ENCODE measurements at places on chromosomes 5 and 9.

DNA sequence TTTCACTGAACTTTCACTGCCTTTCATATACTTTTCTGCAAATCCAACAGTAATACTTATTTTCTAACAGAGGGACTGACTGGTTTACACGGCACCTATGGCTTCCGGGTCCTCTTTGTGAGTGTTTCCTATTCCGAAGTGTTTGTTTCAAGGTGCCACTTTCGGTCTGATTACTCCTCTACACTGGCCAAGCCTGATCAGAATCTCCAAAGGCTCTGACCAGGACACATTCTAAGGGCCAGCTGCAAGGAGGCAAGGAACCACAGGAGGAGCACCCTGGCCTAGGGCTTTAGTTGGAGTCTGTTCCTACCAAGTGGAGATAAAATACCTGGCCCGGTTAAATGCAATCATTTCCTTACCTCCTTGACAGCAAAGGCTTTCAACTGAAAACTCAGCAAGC, 132.1 kb downstream of the GLIS3 start:
- no peak for DNase-seq

GRCh38 chr5:57054671-57055070, 102.7 kb upstream of the MIER3 start:
- DNase-seq, result no peak

DNA sequence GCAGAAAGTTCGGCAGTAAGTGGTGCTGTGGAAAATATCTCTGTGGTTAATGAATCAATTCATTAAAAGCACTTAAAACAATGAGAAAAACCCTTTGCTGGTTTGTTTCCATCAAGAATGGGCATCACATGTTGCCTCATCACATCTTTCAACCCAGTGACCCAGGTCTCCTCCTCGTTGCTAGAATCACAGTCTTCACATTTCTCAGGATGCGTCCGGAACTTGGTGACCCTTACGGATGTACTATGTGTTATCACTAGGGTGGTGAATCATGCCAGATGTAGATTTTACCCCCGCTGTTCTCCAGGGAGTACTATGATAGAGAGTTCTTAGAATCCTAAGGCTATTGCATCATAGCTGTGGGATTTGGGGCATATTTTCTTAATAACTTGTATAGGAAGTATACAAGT, 217.9 kb upstream of the KLF4 start:
- no peak for DNase-seq

DNA sequence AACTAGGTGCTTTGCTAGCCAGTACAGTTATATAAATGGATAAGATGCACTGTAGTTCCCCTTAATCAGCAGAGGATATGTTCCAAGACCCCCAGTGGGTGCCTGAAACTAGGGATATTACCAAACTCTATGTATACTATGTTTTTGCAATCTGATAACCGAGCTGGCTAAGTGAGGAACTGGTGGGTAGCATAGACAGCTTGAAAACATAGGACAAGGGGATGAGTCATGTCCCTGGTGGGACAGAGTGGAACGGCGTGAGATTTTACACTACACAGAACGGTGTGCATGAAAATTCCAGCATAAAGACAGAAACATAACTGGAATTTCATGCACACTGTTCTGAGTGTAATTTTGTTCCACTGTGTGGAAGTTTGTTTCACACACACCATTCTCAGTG, 86.9 kb downstream of the BASP1 start:
- no peak for DNase-seq

DNA sequence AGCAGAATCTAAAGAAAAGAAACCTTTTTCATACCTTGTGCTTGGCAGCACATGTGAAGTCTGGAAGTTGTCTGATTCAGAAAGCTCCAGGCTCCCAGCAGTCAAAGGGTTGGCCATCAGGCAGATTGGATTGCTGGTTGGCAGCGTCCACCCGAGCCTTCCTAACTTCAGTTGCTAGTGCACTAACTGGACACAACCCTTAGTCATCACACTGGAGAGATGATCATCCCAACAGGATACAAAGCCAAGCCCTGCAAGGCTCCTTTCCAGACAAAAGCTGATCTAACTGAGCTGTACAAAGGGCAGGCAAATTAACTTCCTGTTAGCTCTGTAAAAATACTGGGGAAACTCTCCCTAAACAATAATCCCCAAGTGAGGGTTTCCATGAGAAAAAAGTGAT, 185.6 kb downstream of the SNX18 start:
- no peak for DNase-seq

- no peak for DNase-seq
Measured at GRCh38 chr5:107325866-107326265, 344.9 kb downstream of the EFNA5 start.

- DNase-seq, result no peak
Measured at GRCh38 chr9:111276431-111277128, 53.4 kb downstream of the OR2K2 start.

GRCh38 chr5:76978869-76979268, 26.0 kb downstream of the CRHBP start:
- no peak for DNase-seq

- DNase-seq, result no peak
Measured at GRCh38 chr5:108459769-108460168, 77.9 kb upstream of the FBXL17 start.

- DNase-seq, result no peak
Measured at GRCh38 chr5:14426521-14426920, 155.1 kb upstream of the OTULINL start.

DNA sequence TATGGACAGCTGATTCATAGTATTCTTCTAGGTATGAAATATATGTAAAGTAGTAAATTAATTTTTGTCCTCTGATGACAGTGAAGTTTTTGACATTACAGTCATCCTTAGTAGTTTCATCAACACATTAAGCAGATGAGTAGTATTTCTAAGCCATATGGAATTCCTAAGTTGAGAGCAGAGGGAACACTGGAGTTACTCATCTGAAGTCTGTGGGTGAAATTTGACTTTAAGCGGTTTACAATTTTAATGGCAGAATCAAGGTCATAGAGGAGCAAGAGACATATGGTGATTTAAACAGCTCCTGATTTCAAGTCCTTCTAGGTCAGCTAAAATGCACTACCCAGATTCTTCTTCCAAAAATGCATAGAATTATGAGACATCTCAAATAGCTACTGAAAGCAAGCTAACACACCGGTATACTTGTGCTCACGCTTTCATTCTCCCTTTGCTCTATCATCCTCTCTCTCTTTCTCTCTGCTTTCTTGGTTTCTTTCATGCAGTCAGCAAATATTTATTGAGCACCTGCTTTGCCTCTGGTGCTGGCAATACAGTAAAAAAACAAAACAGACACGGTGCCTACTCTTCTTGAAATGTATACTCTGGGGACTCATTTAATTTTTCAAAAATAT, 235.9 kb downstream of the FER start:
- no peak for DNase-seq

DNA sequence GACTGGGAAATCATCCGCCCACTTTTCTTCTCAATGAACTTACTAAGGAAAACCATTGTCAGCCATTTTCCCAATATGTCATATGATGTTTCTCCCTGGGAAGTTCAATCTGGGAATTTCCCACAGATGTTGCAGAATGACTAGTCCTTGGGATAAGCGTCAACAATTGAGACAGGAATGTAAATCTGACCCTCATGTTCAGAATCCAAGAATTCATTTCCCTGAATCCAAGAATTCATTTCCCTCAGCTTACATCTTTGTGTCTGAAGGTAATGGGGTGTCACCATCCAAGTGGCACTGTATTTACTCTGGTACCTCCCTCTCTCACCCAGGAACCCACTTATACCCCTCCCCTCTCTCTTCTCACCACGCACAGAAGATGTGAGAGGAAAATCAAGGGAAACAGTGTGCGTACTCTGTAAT, 7.4 kb downstream of the KLF9 start:
- no peak for DNase-seq

- DNase-seq, result no peak
Measured at GRCh38 chr9:132319421-132320110, 35.2 kb downstream of the SETX start.

GRCh38 chr9:92349771-92350739, 24.3 kb downstream of the CENPP start:
- no peak for DNase-seq

DNA sequence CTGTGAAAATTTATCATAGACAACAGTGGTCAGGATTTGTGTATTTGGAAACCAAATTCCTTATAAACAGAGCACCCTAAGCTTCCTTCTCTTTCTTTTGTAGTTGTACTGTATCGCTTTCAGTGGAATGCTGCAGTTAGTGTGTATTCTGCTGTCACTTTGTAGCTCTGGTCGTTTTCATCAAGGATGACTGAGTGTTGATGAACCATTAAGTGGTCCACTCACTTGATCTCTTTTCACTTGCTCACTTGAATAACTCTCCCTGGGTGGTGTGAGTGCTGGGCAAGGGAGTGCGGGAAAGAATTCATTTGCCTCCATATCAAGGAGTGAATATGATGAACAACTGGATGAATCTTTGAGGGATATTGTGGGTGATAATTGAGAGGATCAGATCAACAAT, 1225.7 kb upstream of the WWC1 start:
- DNase-seq, result no peak

DNA sequence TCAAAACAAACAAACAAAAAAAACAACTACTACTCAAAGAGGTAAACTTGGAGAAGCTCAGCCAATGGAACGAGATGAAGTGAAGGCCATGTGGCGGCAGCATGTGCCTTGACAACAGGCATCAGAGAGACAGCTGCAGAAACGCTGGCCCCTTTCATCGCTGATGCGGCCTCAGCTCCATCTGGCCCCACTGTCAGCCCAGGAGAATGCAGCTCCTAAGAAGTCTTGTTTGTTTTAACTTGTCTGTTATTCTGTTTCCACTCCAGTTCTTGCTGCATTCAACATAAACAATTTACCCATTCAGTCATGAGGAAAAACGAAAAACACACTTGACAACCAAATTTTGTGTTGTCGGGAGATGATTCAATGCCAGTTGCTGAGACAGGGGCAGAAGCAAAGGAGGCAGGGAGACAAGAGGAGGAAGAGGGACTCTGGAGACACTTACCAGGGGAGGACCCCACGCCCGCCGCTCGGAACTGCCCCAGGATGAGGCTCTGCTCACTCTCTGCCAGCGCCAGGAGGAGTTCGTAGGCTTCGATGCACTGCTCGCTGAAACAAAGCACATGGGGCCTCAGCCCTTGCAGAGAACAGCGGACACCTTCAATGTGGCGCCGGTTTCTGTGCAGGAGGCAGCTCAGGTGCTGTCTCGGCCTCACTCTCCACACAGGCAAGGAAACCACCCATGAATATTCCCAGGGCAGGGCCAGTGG, 91.2 kb downstream of the DCP2 start:
- no peak for DNase-seq

- no peak for DNase-seq
Measured at GRCh38 chr9:87564111-87564510, 66.4 kb downstream of the DAPK1 start.

DNA sequence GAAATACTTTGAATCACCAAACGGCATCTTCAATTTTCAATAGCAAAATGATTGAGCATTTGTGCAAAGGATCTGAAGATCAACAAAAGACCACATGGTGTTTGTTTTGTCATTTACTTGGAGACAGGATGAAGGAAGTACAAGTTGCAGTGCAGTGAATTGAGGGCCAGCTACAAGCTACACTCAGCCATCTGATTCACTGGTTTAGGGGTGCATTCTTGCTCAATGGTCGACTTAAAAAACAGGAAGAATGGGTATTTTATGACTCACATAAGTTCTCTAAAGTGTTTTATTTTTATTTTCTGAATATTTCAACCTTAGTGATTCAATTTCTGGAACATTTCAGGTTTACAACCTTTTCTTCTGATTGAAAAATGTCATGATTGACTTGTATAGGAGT, 412.1 kb upstream of the ADAMTSL1 start:
- DNase-seq, result no peak

DNA sequence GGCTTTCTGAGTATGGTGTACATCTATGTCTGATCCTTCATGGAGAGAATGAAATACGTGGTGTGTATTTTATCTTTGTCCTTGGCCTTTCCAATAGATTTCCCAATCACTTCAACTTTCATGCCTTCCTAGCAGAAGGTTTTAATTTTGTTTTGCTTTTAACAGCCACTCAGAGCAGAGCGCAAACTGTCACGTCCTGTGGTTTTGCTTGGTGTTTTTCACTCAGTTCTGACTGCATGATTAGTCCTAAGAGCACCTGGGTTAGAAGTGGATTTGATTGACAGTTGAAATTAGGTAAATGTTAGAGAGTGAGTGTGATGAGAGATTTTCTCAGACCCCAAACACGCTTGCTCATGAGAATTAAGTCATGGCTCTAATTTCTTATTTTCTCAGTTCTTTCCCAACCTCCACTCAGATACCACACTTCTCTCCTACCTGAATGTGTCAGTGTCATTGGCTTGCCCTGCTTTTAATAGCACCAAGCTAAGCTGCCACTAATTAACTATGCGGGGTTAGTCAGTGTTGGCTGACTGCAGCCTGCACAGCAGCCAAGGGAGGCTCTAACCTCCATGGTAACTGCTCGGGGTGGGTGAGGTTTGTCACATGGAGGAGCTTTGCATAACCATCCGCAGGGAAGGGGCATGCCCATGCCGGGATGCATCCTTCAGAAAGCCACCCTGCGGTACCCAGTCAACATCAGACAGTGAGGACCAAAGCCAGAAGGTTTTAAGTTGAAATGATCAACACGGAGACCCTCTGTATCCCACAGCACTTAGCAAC, 173.4 kb downstream of the NR3C1 start:
- no peak for DNase-seq

DNA sequence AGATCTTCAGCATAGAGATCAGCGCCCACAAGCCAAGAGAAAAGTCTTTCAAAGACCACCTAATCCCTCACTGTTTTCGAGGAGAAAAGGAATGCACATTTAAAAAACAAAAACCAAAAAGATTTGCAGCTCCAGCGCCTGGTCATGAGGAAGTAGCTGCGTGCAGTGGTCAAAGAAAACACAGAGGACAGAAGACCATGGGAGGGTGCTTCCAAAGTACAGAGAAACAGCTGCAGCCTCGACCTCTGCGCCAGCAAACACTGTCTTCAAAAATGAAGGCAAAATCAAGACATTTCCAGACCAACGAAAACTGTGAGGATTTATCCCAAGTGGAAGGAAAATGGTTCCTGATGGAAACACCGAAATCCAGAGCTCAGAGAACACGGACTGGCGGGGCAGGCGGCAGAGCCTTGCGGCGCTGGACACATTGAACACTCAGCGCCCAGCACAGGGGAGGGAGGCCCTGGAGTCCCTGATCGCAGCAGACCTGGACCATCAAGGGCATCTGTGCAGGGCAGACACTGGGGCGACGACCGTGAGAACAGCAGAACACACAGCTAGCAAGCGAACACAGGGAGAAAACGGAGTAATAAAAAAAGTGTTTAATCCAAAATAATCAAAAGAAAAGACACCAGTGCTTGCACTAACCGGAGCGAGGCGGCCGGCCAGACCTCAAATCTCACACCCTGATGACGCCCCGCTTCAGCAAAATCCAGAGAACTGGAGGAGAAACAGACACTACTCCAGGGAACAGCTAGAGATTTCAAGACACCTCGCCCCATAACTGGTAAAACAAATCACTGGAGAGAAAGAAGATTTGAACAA, 12.6 kb upstream of the SLC12A7 start:
- DNase-seq, result no peak

- no peak for DNase-seq
Measured at GRCh38 chr9:92480291-92480771, 2.0 kb downstream of the ASPN start.
